ENCODE measurements at places on chromosomes 1 and 21. TPM values are rescaled to one million over a fixed set of nuclear protein-coding genes. Genes with fewer than 3 reads are reported as not detected.

COL11A1 gene
- total RNA-seq: 19.0 TPM

GRCh38 chr1:98103617-98104285, 182.9 kb upstream of the DPYD start:
- DNase-seq: peak; percentile 41

- DNase-seq: no peak
Observed at GRCh38 chr21:23977971-23978370, 1629.3 kb downstream of the MRPL39 start.

TMEM82 gene
- total RNA-seq: not detected

DNA sequence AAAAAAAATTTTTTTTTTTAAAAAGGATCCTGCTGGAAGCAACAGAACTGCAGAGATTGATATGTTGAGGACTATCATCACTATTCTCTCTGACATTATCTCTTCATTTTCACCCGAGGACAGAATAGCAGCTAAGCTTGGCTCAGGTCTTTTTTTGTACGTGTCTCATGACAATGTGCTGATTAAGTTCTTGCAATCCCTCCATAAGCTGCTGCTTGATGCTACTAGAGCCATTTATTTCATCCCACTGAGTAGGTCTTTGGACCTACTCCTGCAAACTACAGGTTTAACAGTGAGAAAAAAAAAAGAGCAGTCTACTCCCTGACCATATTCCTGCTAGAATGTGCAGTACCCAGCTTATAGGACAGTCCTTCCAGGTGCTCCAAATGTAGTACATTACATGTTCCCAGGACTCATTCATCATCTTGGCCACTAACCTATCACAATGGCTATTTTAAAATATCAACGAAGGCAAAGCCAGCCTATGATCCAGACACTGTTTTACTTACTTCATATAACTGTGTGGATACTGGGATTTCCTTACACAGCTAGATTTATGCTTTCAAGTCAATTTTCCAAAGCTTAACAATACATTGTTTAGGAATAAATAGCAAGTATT, 54.1 kb downstream of the ARHGAP29 start:
- no peak for DNase-seq

DNA sequence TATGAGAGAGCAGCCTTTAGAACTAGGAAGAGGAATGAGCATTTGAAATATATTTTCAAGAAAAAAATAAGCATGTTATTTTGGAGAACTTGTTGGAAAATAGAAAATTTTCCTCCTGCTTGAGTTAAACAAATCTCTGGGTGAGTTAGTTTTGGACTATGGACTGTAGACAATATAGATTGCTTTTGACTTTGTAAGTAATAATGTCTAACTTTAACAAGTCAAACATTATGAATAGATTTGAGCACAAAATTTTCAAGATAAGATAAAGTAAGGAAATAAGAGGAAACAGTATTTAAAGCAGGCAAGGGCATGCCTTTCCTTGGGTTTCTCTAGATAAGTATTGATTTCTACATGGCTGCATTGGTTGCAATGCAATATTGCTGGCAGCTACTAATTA, 360.8 kb downstream of the LMO4 start:
- no peak for DNase-seq

EXO1 gene
- 23.4 TPM for total RNA-seq

GRCh38 chr1:64187646-64188045, 15.8 kb upstream of the UBE2U start:
- peak; percentile 46 for DNase-seq

DNA sequence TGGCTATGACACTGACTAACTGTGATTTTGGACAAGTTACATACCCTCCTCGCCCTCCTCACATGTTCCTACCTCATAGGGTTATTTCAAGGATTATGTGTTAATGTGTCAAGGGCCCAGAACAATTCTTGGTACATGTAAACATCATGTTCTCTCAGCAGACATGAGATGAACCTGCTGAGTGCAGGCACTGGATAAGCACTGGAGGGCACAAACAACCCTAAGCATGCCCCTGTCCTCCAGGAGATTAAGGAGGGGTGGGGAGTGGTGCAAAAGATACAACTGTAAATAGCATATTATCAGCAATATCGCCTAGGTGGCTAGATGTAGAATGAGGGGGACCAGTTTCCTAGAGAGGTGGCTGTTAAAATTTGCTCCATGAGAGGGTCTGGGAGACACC, 17.7 kb upstream of the RGS16 start:
- no peak for DNase-seq

DNA sequence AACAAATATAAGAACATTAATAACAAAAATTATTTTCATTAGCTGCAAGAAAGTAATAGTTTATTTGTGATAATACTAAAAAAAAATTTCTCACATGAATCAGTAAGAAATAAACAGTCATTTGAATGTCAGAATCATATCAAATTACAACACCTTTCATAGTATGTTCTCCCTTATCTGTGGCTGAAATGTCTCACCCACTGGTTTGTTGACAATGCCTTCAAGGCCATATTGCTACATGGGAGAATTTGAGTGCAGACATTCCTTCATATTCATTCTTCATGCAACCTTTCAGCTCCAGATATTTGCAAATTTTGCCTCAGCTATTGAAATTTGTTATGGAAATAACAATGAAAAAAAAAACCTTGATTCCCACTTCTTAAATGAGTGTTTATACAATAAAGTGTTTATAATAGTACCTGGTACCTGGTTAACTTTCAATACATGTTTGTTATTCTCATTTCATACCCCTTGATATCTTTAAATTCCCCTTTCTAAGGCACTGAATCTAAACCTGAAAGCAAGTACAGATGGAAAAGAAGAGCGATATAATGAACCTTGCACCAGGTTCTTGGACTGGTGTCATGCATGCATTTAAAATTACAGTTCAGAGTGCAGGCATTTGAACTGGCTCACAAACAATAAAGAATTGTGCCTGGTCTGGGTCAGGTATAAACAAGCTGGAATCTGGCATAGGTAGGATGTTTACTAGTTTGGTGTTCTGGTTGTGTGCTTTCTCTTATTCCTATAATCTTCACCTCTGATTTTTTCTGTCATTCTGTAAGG, 242.2 kb upstream of the ADGRL2 start:
- no peak for DNase-seq

NDC1 gene
- total RNA-seq: 67.2 TPM

SELENON gene
- 41.3 TPM for total RNA-seq

DNA sequence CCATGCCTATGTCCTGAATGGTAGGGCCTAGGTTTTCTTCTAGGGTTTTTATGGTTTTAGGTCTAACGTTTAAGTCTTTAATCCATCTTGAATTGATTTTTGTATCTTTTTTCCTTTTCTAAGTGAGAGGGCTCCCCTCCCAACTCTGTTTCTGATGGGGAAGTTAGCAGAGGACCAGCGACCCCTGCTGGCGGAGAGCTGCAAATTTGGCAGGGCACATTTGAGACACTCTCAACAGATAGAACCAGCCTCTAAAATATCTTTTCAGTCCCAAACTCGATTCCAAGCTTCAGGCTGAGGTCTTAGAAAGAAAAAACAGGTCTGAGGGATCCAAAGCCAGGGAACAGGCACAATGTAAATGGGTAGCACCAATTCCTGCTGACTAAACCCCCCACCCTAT, 32.5 kb downstream of the LRRC3 start:
- peak; percentile 29 for DNase-seq

- DNase-seq: no peak
Observed at GRCh38 chr1:168331569-168331968, 50.9 kb downstream of the TBX19 start.

GRCh38 chr1:76640092-76640491, 227.2 kb upstream of the ST6GALNAC5 start:
- DNase-seq: no peak

GRCh38 chr1:230293390-230293700, 132.8 kb downstream of the PGBD5 start:
- DNase-seq: no peak

- no peak for DNase-seq
Observed at GRCh38 chr1:204744107-204744779, 58.7 kb upstream of the LRRN2 start.

GRCh38 chr1:224637936-224638335, 21.8 kb downstream of the CNIH3 start:
- DNase-seq: no peak

DNA sequence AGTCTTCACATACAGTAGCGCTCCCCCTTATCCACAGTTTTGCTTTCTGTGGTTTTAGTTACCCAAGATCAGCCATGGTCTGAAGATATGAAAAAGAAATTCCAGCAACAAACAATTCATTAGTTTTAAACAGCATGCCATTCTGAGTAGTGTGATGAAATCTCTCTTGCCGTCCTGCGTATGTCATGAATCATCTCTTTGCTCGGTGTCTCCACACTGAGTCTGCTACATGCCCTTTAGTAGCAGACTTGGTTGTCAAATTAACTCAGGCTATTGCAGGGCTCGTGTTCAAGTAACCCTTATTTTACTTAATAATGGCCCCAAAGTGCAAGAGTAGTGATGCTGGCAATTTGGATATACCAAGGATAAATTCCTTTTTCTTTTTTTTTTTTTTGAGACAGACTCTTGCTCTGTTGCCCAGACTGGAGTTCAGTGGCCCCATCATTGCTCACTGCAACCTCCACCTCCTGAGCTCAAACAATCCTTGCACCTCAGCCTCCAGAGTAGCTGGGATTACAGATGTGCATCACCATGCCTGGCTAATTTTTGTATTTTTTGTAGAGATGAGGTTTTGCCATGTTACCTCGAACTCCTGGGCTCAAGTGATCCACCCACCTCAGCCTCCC, 22.6 kb downstream of the PHACTR4 start:
- peak; percentile 77 for DNase-seq

DNA sequence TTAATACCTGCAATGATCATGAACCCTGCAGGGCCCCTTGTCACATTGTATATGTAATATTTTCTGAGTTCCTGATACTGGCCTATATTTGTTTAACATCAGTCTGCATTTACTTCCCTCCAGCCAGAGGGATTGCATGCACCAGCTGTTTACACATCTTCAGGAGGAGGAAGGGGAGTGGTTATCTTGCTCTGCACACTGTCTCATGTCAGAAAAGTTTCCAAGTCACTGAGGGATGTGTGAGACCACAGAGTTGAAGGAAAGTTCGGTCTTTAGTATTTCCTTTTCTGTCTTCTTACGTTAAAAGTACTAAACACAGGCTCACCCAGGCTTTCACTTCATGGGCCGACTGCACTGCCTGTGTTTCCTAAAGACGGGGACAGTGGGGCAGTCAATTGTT, 574.1 kb downstream of the LMO4 start:
- no peak for DNase-seq

LYPD8 gene
- 1.4 TPM for total RNA-seq

GRCh38 chr1:83910461-83910860, 88.5 kb downstream of the TTLL7 start:
- no peak for DNase-seq

KIAA0319L gene
- total RNA-seq: 17.9 TPM

- DNase-seq: no peak
Observed at GRCh38 chr1:211939876-211940468, 95.4 kb downstream of the INTS7 start.

TPTE gene
- 3.1 TPM for total RNA-seq

DNA sequence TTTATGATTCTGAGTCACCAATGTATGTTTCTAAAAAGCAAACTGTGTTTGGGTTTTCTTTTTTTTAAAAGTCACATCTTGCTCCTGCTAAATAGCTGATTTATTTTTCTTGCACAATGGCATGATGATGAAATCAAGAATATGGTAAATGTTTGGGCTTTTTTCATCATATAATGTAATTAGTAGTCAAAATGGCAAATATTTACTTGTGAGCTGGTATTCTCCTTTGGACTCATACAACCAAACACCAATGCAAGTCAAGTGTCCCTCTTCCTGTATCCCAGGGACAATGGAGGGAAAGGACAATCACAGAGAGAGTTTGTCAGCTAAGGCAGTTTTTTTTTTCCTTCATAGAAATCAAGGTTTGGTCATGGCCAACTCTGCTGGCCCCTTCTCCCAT, 94.6 kb upstream of the RALGPS2 start:
- no peak for DNase-seq

GRCh38 chr1:21811875-21812305, at the start of gene LDLRAD2:
TSS of gene LDLRAD2 (plus strand) at chr1:21812265. CDS start at chr1:21812452, 187 bp downstream.
- peak; percentile 15 for DNase-seq

DNA sequence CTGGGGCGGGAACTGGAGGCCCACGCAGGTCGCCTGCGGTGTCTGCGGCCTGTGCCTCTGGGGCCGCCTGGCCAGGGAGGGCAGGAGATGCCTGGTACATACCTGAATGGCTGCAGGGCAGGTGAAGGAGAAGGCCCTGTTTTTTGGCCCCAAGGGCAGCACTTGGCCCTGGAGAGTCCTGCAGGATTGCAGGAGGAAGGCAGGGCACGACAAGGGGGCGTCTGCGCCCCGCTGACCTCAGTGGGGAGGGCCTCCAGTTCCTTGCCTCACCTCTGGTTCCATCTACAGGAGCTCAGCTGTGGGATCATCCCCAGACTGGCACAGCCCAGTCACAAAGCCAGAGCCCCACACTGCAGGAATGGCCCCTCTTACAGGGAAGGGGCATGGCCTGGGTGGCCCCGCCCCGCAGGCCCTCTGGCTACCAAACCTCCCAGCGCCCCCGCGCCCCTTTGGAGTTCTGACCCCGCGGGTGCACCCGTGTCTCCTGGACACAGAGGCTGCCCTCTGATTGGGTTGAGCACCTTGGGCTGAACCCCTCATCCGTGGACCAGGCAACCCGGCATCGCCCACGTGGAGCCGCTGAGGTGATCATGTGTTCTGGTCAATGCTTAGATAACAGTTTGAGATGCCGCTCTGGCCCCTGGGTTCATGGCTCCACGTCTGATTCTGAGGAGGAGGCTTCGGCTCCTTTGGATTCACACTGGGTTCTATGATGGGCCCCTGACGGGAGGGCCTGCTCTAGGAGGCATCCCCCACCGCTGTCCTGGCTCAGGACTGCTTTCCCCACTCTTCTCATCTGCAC, 1.3 kb upstream of the PEX10 start:
- no peak for DNase-seq

NOTCH2NLA gene
- total RNA-seq: 34.8 TPM

DNA sequence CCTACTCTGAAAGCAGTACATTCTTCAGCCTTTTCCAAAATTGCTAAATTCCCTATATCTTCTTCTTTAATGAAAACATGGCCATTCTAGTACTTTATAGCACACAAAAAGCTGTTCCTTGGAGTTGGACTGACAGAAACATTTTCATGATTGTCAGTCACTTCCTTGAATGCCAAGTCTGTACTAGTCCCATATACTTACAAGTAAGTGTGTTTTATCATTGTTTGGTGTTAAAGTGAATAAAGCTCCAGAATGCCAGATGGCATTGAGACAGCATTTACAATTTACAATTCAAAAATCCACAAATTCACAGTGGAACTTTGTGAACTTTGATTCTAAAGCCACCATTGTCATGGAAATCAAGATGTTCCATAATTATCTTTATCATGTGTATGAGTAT, 36.5 kb downstream of the KCNK2 start:
- no peak for DNase-seq

DNA sequence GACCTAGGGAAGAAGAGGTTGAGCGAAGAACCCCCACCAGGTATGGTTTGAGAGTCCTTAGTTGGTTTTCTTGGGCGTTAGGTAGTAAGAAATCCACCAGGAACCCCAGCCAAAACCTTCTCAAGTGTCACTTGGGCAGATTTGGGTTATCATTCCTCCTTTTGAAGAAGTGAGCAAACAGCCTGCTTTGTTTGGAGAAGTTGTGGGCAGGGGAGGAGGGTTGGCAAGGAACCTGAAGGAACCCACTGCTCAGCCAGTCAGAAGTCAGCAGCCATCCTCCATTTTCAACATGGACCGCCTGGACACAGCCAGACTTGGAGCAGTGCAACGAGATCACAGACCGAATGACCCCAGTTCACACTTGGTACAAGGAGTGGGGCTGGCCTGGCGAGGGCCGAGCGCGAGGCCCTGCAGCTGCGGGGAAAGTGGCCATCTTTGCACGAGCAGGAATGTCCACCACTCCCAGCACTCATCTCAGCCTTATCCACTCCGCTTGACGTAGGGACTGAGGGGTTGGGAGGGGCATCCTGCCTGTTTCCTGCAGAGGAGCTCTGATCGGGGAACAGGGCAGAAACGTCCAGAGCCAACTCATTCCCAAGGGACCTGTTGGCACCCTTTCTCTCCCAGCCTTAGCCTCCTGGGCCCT, 7.2 kb downstream of the ADPRS start:
- no peak for DNase-seq
